ENCODE measurements at places on chromosomes 2 and 18. TPM values are rescaled to one million over a fixed set of nuclear protein-coding genes. Genes with fewer than 3 reads are reported as not detected.

DNA sequence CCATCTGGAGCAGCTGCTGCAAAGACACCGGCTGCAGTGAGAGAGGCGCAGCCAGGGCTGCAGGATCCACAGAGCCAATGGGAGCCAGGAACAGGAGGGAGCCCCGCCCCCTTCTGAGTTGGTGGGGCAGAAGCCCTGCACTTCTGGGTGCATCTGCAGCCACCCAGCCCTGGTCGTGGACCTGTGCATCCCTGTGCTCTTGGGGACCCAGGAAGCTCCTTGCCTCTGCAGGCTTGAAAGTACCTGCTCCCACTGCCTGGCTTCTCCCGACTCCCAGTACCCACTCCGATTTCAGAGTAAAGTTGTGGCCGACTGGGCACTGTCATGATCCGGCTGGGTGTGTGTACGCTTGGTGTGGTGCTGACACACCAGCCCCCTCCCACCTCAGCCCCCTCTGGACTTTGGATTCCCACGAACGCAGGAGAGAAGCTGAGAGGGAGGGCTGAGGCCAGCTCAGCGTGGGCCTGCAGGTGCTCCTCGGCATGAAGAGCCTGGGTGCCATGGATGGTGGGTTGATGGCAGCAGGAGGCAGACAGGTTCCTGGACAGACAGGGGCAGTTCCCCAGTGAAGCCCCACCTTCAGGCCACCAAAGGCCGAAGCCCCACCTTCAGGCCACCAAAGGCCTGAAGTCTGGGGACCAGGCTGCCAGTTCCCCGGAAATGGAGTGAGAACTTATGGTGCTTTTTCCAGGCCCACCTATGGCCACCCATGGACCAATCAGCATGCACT is 34.9 kb downstream of the LRRTM4 start:
- DNase-seq = peak; percentile 83

DNA sequence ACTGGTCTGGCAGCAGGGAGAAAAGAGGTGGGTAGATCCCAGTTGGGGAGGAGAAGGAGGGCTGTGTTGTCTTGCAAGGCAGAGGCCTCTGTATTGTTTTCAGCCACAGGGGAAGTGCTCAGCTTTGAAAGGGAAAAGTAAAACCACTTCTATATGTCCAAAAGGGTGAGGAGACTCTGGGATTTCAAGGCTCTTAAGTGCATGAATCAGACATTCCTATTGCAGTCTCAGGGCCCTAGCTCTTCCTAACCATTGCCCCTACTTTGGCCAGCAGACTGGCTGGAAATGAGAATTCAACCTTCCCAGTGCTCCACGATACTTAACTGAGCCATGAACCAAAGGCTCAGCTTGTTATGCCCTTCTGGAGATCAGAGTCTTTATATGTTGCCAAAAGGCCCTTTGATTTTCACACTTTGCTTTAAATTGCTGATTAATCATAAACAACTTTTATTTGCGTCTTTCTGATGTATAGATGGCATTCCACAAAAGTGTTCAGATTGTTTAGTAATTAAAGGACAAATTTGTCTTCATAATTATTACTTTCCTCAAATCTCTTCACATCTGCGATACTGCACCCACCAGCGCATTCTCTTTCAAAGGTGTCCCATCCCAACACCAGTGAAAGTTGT is 313.8 kb upstream of the MMADHC start:
- DNase-seq = no peak

DNA sequence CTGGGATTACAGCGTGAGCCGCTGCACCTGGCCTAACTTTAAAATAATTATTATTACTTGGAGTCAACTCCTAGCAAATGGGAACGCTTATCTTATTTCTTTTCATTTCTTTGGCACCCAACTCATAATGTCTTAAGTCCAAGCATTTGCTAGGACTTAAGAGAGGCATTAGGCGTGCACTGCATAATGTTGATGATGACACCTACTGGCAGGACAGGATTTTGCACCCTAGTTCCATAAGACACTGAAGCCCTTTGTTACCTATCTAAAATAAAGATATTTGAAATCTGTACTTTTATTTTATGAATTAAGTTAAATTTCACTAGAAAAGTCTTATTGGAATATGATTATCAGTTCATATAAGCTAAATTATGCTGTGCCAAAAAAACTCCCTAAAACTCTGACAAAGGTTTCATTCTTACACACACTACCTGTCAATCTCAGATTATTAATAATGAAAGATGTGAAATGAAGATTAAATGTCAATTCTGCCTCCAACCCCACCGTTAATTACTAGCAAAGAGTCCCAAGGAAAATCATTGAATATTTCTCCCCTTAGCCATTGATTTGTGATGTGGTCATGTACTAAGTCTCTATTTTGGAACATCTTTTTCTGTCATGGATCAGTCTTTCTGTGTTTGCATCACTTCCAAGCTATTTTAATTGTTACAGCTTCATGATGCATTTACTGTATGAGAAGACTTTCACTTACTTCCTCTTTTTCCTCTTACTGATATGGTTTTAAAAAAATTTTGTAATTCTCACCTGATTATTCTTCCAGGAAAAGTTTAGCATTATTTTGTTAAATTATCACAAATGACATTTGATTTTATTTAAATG is 12.7 kb upstream of the CDH2 start:
- no peak for DNase-seq

DNA sequence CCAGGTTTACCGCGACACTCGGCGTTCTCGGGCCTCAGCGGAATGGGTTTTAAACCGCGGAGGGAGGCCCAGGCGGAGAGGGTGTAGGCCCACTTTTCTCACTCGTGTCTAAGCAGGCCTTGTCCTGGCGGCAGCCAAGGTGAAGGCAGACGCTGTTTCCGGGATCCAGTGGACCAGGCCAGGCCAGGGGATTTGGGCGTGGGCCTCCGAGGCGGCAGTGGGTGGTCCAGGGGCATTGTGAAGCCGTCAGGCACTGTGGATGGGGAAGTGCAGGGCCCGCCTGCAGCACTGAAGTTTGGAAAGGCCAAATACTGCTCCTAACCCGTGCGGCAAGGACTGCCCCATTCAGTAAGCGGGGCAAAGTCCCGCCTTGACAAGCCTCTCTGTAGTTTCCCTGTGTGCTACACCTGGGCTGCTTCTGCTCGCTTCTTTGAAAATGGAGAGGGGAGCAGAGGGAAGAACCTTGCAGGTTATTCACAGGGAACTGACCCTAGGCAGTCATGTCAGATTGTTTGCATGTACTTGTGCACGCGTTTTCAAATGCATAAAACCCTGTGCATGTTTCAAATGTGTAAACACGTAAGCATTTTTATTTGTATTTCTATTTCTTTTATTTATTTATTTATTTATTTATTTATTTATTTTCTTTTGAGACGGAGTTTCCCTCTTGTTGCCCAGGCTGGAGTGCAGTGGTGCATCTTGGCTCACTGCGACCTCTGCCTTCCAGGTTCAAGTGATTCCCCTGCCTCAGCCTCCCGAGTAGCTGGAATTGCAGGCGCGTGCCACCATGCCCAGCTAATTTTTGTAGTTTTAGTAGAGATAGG is 7.5 kb upstream of the DLX2 start:
- DNase-seq = no peak

- DNase-seq = no peak
Observed at GRCh38 chr2:4258563-4258962, 555.2 kb downstream of the DCDC2C start.

DNA sequence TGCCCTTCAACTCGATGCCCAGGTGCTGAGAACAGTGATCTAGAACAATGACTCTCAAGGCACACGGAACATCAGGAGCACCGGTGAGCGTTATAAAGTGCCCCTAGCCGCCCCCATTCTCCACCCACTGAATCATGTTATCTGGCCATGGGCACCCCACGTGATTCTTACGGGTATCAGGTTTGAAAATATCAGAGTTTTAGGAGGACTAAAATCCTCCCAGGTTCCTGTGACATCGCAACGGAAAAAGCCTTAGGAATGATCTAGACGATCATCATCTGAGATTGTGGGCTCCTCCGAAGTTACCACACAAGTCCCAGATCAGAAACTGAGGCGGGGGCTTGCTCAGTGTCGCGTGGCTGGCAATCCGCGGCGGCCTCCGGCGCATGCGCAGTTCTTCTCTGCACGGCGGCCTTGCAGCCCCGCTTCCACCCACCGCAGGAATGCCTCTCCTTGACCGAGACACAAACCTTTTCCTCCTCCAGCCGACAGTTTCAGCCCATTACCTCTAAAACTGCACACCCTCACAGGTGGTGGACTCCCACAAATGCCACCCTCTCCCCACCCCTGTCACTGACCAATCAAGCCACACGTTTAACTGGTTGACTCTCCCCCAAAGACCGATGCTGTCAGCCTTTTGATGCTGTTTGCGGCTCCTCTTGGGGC is 5.8 kb upstream of the MRPL33 start:
- no peak for DNase-seq

GRCh38 chr2:46163804-46164528 is 133.2 kb upstream of the EPAS1 start:
- DNase-seq = no peak

DNA sequence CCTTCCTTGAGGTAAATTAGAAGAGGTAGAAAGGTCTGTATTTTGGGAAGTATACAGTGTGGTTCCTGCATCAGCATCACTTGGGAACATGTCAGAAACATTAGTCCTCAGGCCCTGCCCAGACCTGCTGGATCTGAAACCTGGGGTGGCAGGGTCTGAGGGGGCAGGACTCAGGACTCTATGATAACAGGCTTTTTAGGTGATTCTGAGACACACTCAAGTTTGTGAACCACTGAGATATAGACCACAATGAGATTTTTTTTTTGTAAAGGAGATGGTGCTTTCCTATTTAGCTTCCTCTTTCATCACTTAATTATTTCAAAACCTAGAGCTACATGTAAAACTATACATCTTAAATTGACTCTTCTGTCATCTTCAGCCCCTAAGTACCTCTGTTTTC is 262.7 kb upstream of the SPOPL start:
- no peak for DNase-seq

GRCh38 chr18:5885361-5885760 is 10.0 kb downstream of the TMEM200C start:
- DNase-seq = no peak

GRCh38 chr2:212073360-212073759 is 465.2 kb downstream of the ERBB4 start:
- no peak for DNase-seq

DNA sequence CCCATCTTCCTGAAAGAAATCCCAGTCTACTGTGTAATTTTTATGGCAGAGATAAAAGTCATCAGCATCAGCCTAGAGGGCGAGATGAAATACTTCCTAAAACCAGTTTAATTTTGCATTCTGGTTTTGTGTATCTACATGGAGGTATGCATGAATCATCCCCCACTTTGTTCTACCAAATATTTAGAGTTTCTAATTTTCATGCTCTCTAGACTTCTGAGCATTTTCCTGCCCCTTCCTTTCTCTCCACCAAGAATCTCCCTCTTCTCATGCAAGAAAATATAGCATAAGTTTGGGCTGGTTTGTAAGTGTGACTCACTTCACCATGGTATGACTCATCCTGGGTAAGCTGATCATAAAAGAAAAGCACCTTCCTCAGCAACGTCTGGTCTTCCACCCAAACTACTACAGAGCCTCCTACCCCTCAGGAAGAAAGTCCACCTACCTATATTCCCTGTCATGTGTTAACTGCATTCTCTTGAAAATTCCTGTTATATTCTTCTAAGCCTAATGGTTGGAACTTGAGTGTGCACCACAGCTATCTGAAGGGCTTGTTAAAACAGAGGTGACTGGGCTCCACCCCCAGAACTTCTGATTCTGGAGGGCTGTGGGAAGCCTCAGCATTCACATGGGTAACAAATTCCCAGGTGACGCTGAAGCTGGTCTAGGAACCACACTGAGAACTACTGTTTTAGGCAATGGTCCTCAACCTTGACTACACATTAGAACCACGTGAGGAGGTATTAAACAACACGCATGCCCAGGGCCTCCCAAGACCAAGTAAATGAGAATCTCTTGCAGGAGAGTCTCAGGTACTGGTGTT is 37.4 kb upstream of the RAPGEF4 start:
- no peak for DNase-seq

DNA sequence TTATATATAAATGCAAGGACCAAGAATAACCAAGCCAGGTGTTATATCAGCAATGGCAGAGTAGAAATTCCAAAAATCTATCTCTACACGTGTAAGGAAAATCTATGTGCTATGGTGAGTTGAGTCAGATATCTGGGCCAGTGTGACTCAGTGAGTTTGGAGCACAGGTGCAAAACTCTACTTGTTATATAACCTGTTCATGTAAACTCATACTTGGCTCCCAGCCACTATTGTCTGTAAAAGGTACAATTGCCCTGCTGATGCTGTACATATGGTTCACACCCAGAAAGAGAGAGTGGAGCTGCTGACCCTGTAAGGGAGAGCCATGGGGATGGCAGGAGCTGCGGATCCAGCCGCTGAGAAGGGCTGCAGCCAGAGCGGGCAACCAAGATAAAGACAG is 112.0 kb downstream of the TRABD2A start:
- DNase-seq = no peak

GRCh38 chr2:38122344-38122743 is 46.4 kb upstream of the CYP1B1 start:
- DNase-seq = no peak

DNA sequence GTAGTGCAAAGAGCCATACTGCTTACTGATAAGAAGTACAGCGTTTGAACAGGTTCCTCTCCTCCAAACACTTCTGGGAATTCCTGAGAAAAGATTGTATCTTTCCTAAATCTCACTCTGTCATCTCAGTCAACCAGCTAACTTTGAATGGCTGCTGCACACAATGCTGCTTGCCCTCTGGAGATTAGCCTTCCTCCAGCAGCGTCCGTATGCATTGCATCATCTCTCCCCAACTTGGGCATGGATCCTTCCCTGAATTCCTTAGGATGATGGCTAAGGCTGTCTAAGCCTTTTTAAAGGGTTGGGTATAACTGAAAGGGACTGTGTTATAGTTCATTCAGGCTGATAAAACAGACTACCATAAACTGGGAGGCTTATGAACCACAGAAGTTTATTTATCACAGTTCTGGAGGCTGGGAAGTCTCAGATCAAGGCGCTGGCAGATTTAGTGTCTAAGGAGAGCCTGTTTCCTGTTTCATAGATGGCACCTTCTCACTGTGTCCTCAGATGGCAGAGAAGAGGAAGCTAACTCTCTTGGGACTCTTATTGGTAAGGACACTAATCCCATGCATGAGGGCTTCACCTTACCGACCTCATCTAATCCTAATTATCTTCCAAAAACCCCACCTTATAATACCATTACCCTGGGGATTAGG is 105.3 kb downstream of the PAX3 start:
- no peak for DNase-seq

DNER gene
- 1.3 TPM for total RNA-seq

SF3B6 gene
- total RNA-seq = 59.3 TPM

LBH gene
- total RNA-seq = 34.9 TPM

ERFE gene
- 1.5 TPM for total RNA-seq

TPO gene
- total RNA-seq = 17.5 TPM

POTEI gene
- not detected for total RNA-seq

FRZB gene
- total RNA-seq = 5.5 TPM

PLEKHH2 gene
- total RNA-seq = 11.4 TPM

Measured in mesenteric fat pad (tissue), 1 donor.